Cerebellum (tissue), 4 donors: ENCODE measurements at places on chromosomes 4 and X. TPM values are rescaled to one million over a fixed set of nuclear protein-coding genes. Genes with fewer than 3 reads are reported as not detected.

GRCh38 chr4:94253036-94253435, 45.4 kb downstream of the SMARCAD1 start:
- no peak for DNase-seq

DNA sequence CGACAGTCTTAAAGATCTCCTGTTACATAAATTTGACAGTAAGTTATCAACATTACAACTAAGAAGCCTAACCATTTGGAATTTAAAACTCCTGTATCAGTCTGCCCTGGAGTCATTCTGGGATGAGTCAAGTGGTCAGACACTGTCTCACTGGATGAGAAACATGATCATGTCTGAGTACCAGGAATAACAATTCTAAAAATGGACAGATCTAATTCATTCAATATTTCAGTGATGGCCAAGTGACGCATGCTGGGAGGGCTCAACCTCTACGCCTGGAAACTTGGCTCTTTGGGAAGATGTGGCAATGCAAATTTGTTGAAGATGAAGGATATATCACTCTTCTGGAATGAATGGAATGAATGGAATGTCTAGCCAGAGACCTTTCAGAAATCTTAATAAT, 1427.2 kb downstream of the STIM2 start:
- DNase-seq = no peak

DNA sequence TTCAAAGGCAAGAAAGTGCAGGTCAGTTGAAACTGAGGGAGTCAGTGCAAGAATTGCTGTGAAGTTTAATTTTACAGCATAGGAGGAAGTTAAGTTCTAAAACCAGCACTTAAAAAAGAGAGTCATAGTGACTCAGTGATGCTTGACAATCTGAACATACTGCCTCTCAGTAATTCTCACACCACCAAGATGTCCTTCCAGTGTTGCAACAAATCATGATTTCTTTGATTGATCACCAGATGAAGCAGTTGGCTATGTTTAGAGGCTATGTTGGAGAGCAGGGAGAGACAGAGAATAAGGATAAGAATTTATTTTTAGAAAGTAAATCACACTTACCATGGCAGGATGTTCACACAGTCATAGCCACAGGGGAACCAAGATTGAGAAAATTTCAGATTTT, 13.2 kb downstream of the TRIM2 start:
- no peak for DNase-seq

- DNase-seq = no peak
Observed at GRCh38 chrX:94107981-94108380, 434.0 kb downstream of the FAM133A start.

GRCh38 chr4:175531405-175532091, 280.5 kb downstream of the GPM6A start:
- no peak for DNase-seq

Gene MAP3K15
- 0.82 TPM for total RNA-seq

Gene CT55
- total RNA-seq = not detected

Gene UGT2B11
- total RNA-seq = not detected

Gene PNMA3
- 8.1 TPM for total RNA-seq

Gene SMPX
- total RNA-seq = 0.54 TPM

DNA sequence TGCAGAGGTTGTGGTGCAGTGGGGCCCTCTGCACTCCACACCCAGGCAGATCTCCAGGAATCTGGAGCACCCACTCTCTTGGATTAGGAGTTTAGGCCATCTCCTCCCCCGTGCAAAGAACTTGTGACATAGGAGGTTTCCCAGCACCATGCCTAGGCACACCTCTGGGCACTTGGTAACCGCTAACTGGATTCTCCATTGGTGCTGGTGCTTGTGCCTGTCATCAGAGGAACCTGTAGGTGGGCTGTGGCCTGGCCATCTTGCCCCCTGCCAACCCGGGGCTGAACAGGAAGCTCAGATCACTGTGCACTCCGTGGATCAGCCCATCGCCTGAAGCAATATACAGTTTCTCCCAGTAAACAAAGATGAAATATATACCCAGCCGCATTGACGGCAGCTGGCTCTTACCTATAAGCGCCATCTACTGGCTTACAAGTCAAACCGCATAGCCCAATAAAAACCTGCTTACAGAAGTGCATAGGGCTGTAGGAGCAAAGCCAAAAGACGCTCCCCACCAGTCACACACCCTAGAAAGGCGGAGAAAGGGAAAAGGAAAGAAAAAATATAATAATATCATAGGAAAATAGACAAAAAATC, 19.1 kb upstream of the TEX13B start:
- no peak for DNase-seq

Gene SLC26A1
- 3.0 TPM for total RNA-seq

- DNase-seq = no peak
Observed at GRCh38 chrX:21806691-21807090, 32.7 kb upstream of the MBTPS2 start.

Gene NDST4
- 16.9 TPM for total RNA-seq

GRCh38 chrX:42955349-42955748, 177.4 kb upstream of the PPP1R2C start:
- no peak for DNase-seq

Gene GYG2
- 11.1 TPM for total RNA-seq

Gene CXorf49B
- not detected for total RNA-seq

Gene HDAC8
- total RNA-seq = 71.9 TPM

- DNase-seq = no peak
Observed at GRCh38 chr4:24677909-24678308, 93.6 kb upstream of the DHX15 start.

- DNase-seq = no peak
Observed at GRCh38 chr4:14528918-14529317, 473.4 kb upstream of the CPEB2 start.

Gene PRMT9
- 15.2 TPM for total RNA-seq

Gene ZMAT1
- total RNA-seq = 18.2 TPM

Gene RAB9B
- 24.1 TPM for total RNA-seq

GRCh38 chrX:10112510-10112909, 44.3 kb upstream of the CLCN4 start:
- DNase-seq = no peak

Gene GAGE1
- not detected for total RNA-seq

Gene BEX2
- 49.2 TPM for total RNA-seq

GRCh38 chr4:176230836-176231235, 35.5 kb upstream of the SPATA4 start:
- peak; percentile 76 for DNase-seq

GRCh38 chrX:25737540-25737939, 400.6 kb upstream of the MAGEB18 start:
- no peak for DNase-seq

Gene GPR34
- 8.4 TPM for total RNA-seq

Gene TBX22
- total RNA-seq = 0.18 TPM

Gene NLRP2B
- 0.18 TPM for total RNA-seq

DNA sequence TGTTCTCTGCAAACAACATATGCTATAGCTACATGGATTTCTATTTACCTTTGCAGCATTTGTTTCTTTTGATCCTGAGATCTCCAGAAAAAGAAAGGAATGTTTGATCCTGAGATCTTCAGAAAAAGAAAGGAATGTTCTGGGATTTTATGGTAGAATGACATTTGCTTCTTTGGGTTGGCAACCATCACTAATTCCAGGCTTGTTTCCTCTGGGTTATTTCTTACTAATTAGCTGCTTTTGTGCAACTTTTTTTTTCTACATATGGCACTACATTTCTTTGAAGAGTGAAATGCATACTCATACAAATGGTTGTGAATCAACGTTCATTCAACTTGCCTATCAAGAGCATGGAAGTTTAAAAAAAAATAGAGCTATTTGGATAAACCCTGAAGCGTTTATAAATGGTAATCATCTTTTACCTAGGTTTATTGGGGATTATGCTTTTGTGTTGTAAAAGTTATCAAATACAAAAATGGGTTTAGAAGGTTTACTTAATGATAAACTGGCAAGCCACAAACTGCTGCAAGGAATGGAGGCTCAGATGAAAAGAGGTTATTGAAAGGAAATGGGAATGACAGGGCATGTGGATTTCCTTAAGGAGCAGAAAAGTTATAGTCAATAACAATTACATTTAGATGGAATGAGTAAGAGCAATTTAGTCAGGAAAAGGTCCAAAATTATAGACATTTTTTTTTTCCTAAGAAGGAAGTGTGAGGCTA, 95.6 kb upstream of the PCDH18 start:
- DNase-seq = no peak

Gene ENPEP
- total RNA-seq = 2.7 TPM

Gene ERCC6L
- total RNA-seq = 1.7 TPM

DNA sequence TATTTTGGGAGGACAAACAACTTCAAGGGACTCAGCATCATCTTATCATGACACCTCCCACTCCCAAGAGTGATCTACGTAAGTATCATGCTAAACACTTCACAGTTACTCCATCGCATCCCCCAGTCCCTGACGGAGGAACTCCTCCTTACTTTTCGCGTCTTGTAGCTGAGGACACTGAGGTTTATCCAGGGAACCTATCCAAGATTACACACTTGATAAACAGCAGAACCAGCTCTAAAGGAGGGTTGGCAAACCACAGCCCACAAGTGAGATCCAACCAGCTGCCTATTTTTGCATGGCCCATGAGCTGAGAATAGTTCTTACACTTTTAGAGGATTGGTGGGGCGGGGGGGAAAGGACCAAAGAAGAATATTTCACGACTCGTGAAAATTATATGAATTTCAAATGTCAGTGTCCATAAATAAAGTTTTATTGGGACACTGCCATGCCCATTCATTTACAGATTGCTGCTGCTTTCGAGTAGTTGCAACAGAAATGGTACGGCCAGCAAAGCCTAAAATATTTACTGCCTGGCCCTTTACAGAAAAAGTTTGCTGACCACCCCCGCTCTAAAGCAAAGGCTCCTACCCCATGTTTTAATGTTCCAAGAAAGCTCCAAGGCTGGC, 47.8 kb downstream of the SEPSECS start:
- no peak for DNase-seq

DNA sequence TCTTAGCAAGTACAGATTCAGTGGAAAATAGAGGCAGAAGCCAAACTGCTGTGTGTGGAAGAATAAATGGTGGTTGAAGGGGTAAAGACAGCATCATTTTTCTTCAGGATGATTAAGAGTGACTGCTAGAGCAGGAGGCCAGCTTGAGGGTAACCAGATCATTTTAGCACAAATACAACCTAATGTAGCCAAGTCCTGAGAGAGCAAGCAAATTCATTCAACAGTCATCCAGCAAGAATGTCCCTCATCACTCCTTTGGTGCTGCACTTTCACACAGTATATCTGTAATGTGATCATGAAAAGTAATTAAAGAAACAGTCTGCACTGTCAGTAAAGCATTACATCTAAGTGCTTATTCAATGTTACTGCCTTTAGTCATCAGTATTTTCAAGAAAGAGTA, 44.8 kb downstream of the NPFFR2 start:
- DNase-seq = no peak

DNA sequence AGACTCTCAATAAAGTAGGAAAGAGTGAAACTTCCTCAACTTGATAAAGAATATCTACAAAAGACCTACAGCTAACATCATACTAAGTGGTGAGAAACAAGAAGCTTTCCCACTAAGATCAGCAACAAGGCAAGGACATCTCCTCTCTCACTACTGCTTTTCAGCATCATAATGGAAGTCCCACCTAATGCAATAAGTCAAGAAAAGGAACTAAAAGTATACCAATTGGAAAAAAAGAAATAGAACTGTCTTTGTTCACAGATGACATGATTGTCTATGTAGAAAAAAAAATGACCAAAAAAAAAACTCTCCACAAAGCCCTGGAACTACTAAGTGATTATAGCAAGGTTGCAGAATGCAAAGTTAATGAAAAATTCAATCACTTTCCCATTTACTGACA, 25.1 kb upstream of the SH3RF1 start:
- no peak for DNase-seq

DNA sequence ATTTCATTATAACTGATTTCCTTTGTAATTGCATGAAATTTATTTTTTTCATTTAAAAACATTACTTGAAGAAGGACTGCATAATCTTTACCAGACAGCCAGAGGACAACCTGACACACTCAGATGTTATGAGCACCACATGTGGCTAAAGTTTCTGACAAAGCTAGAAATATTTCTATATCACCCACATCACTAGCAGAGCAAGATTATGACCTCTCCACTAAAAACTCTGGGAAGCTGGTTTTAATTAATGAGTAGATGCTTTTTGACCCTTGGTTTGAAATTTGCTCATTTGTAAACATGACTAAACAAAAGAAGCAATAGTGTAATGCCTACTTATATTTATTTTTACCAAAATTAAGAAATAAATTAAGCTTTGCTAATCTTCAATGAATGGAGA, 661.5 kb upstream of the EPHA5 start:
- no peak for DNase-seq

DNA sequence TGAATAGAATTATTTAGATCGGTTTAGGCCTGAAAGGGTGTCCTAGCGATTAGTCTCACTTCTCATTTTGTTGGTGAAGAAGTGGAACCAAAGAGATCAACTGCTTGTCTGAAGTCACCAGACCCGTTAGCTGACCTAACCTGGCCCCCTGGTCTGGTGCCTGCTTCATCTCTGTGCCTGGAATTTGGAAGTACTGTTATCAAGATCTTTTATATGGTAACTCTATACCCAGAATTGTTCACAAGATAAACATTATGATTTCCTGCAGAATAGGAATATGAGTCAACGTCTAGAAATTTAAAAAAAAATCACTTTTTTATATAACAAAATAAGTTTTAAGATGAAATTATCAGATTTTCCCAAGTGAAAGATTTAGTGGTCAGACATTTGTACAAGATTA, 37.2 kb downstream of the LRP2BP start:
- no peak for DNase-seq

Gene SMR3B
- not detected for total RNA-seq

DNA sequence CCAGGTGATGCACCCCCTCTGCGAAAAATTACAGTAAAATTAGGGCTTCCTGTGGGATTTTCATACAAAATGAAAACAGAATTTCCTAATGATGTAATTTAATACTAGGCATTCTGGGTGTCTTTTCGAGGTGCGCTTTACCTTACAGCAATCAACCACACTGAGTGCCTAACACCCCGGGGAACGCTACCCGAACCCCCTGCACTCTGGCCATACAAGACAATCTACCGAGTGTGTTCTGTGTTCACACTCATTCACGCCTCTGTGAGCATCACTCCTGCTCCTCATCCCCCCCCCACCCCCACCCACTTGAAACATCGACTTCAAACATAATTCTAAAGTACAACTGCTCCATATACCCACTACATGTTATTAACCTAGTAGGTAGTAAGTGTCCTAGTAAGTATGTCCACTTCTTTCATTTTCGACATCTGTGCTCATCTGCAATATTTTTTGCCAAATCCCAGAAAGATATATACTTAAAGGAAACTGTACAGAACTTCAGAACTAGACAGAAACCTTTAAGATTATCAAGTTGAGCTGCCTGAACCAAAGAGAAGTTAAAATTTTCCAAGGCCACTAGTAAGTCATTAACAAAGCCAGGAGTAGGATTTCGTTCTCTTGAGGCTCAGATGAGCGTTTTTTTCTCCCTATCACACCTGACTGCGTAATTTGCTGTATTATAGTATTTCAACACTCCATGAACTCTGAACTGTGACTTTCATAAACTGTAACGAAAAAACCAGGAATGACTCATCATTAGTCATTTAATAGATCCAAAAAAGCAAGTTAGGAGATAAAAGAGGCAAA, 80.0 kb downstream of the FAT1 start:
- DNase-seq = no peak
